ENCODE measurements at places on chromosomes 2 and 18.

DNA sequence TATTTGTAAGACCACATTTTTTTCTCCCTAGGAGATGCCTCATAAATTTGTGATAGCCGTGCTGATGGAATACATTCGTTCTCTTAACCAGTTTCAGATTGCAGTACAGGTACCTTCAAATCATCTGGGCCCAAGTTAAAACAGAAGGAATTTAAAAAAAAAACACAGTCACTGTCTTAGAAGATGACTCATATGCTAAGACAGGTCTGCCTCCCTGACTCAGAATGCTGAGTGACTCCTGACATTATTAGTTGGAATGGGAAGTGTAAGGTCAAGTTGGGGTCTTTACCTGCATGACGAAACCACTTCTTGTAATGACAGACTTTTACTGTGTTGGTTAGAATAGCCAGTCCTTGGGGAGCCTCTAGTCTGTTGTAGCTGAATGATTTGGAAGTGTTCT, 26.3 kb downstream of the RMC1 start:
- DNase-seq = no peak

- DNase-seq = no peak
Measured at GRCh38 chr2:61042807-61043206, 22.9 kb upstream of the SANBR start.

DNA sequence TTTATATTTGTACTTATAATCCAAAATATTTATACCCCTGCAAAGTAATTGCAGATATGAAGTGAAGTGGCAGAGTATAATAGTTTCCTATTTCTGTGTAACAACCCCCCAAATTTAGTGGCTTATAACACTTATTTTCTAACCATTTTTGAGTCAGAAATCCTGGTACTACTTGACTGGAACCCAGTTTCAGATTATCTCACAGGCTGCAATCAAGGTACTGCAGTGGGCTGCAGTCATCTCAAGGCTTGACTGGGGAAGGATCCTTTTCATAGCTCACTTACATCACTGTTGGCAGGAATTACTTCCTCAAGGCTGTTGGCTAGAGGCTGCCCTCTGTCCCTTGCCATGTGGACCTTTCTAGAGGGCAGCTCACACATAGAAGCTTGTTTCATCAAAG, 558.2 kb upstream of the PKDCC start:
- DNase-seq = no peak

DNA sequence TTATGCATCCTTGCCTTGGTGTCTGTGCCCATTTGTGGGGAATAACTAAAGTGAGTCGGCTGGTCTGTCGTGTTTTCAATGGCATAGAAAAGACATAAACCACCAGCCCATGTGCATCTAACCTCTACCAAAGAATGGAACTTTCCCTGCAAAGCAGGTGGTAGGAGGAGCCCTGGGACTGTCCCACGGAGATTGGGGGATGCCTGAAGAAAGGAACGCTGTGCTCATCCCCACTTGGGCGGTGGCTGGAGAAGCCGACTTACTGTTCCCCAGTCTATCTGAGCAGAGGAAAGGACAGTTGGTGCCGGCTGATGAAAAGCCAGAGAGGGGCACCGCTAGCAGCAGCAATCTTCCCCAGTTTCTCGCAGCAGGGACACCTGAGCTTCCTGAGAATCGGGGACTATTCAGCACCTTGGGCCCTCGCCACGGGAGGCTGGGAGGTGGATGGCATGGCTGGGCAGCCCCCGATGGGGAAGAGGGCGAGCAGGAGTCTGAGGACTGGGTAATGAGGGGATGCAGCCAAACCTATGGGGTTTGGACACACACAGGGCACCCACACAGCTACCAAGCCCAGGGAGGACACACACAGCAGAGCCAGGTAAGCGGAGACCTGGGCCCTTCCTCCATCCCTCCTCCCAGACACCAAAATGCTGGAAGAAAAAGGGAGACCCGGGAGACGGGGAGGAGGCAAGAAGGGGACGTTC, 53.7 kb upstream of the AGAP1 start:
- DNase-seq = no peak

DNA sequence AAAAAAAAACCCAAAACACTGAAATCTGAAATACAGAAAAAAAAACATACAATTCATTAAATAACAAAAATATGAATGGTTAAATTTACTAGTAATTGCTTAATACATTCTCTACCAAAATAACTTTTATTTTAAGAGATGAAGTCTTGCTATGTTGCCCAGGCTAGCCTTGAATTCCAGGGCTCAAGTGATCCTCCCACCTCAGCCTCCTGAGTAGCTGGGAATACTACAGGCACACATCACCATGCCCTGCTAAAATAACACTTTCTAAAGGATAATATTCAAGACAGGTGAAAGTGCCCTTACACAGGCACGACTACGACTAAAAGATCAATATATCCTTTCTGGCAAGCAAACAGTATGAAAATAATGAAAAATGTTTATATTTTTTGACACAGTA, 9.5 kb downstream of the USP34 start:
- DNase-seq = no peak

GRCh38 chr2:151030663-151031230, 230.9 kb downstream of the RBM43 start:
- no peak for DNase-seq

DNA sequence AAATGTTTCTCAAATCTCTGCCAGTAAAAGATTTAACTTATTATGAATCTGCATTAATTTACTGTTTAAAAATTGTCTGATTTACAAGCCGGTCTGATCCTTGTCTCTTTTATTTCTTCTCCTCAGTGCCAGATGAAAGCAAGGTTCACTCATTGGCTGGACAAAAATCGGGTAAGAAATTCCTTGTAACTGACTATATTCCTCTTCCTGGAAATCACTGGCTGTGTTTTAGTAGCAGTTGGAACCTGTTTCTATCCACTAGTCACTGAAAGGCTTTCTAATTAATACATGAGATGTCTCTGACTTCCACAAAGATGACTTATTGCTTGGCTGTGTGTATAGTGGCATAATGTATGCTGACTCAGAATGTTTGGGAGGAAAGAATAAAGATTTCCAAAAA, 436.6 kb upstream of the NRP2 start:
- no peak for DNase-seq

- no peak for DNase-seq
Measured at GRCh38 chr18:74497778-74498177, 1.6 kb downstream of the CNDP2 start.

GRCh38 chr2:197349699-197350098, 39.1 kb upstream of the ANKRD44 start:
- no peak for DNase-seq

DNA sequence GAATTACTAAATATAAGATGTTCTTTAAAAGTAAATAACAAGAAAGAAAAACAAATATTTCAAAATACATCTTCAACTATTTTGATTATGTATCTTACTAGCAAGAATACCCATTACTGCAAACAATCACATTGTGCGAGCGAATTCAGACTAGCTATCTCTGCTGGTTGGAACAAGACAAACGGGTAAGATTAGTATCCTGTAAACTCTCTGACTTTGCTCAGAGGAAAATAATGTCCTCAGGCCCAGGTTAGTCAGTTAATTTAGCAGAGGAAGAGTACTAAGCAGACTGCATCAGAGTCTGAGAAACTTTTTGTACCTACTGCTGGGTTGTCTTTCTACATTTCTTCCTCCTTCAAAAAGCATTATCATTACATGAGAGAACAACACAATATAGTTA, 50.4 kb upstream of the MCM6 start:
- DNase-seq = no peak

DNA sequence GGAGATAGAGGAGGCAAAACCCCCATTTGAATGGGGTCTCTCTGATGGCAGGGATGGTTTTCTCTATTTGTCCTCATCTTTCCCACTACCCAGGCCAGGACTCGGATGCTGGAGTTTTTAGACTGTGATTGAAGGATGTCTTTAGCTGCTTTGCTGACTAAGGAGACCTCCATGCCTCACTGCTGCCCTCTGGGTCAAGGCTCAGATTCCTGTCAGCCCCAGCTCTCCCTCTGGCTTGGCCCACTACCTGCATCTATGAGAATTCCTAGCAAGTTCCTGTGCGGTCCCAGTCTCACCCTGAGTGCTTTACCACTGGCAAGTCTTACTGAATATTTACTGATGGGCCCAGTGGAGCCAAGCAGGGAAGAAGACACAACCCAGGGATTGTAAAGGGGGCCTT, 184.0 kb downstream of the CELF4 start:
- DNase-seq = no peak

DNA sequence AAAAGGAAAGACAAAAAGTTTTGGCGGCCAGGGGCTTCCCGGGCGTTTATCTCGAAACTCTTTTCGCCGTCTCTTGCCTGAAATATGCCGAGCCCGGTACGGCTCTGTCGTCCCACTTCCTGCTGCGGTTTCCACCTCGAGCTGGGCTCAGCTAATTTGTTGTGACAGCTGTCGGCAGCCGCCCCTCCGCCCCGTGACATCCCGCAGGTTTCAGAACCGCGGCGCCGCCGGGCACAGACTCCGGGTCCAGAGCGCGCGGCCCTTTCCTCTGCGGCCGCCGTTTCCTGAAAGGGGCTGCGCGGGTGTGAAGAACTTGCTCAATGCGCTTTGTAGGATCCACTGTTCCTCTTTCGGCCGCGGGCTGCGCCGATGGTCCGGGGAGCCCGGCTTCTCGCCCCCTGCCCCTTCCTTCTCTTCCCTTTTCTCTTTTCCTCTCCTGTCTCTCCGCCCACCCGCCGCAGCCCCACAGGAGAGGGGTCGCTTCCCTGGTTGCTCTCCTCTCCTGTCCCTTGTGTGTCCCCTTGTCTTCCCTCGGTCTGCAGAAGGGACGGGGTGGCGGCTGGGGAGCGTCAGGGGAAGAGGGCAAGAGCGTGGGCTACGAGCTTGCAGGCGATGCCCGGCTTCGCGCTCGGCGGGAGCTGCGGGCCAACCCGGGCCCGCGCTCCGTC, 648 bp downstream of the ARID5A start:
- peak; percentile 83 for DNase-seq

- DNase-seq = no peak
Measured at GRCh38 chr2:120499784-120500495, 154.0 kb downstream of the INHBB start.

DNA sequence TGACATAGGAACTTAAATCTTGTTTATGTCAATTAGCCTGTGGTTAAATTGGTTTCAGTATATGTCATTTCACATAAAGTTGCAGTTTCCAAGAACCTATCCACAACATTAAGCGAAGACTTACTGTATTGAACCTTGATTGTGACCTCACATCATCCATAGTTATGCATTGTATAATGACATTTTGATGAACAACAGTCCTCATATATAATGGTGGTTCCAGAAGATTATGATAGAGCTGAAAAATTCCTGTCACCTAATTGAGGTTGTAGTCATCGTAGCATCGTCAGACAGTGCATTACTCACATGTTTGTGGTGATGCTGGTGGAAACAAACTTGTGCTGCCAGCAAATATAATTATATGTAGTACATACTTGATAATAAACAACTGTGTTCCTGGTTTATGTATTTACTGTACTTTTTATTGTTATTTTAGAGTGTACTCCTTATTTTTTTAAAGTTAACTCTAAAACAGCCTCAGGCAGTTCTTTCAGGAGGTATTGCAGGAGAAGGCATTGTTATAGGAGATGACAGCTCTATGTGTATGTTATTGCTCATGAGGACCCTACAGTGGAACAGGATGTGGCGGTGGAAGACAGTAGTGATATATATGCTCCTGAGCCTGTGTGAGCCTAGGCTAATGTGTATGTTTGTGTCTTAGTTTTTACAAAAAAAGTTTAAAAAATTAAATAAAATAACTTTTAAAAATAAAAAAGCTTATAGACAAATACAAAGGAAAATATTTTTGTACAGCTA, 56.6 kb downstream of the UBE2E3 start:
- no peak for DNase-seq

- DNase-seq = no peak
Measured at GRCh38 chr2:172437419-172438341, 10.3 kb downstream of the ITGA6 start.

GRCh38 chr2:107336526-107336925, 450.6 kb upstream of the ST6GAL2 start:
- DNase-seq = no peak

GRCh38 chr2:52658598-52658997, 1109.0 kb upstream of the CHAC2 start:
- DNase-seq = no peak

DNA sequence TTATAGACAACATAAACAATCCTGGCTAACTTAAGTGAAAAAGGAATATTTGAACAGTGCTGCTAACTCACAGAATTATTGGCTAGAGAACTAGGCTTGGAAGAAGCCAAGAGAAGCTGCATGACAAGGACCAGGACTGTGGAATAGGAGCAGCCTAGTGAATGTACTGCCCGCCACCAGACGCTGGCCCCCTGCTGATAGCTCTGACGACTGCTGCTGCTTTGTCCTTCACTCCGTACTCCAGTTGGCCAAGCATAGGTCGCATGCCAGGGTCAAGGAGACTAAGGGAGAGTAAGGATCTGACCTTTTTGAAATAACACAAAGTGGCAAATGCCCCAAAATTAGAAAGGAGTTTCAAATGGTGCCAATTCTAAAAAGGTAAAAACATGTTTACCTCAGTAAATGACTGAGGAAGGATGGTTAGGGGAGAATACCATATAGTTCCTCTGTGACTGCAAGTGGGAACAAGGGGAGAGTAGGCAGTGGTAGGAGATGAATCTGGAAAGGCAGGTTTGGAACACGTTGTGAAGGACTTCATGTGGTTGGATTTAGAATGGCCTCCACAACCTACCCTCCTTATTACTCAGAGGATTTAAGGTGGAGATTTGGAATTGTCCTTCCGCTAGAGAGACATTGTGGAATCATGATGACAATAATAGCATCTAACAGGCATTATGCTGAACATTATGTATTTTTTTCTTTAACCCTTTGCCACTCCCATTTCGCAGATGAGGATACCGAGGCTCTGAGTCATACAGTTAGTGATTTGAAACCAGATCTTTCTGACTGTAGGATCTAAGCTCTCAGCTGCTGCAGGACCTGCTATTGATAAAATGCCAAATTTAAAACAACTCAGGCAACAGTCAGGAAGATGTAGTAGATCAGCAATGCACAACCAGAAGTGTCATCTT, 19.5 kb downstream of the STRADB start:
- no peak for DNase-seq

DNA sequence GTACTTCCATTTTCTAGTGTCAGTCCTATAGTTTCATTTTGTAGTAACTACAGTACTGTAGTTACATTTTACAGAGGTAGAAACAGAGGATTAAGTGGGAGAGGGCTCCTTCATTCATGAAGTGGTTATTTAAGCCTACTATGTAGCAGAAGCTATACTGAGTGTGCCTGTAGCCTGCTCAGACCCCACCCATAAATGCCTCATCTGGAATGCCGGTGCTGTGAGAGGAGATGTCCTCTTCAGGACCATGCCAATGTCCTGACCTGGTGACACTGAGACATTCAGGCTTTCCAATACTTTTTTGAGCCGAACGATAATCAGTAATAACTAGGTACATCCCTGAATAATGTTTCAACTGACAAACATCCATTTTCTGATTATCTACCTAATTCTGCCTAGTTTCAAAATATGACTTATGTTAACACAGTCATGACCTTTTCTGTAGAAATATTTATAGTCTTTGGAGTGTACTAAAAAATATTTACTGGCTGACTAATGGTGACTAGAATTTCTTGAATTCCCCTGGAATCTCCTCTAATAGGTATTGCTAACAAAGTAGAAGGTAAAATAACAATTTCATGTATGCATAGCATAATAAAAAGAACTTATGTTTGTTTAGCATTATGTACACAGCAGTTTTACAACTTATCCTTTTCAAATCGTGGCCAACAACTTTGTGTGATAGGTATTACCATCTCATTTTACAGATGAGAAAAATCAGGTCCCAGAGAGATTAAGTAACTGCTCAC, 10.2 kb upstream of the ARHGAP28 start:
- DNase-seq = no peak

Measured in femur (tissue), 1 donor.